ENCODE measurements at places on chromosomes 16 and 17. TPM values are rescaled to one million over a fixed set of nuclear protein-coding genes. Genes with fewer than 3 reads are reported as not detected.

ALOX12B gene
- total RNA-seq = not detected

MPV17L gene
- 0.34 TPM for total RNA-seq

TNFRSF13B gene
- total RNA-seq = not detected

SLC52A1 gene
- not detected for total RNA-seq

SKAP1 gene
- total RNA-seq = not detected

CACNA1G gene
- total RNA-seq = 2.2 TPM

CPHXL2 gene
- not detected for total RNA-seq

CHST6 gene
- total RNA-seq = 4.0 TPM

KRT28 gene
- total RNA-seq = not detected

MYH1 gene
- not detected for total RNA-seq

CRYBA1 gene
- total RNA-seq = 2.7 TPM

NETO2 gene
- total RNA-seq = 26.3 TPM

BLTP2 gene
- total RNA-seq = 181 TPM

SLX4 gene
- 14.1 TPM for total RNA-seq

OR1A1 gene
- total RNA-seq = not detected

DNA sequence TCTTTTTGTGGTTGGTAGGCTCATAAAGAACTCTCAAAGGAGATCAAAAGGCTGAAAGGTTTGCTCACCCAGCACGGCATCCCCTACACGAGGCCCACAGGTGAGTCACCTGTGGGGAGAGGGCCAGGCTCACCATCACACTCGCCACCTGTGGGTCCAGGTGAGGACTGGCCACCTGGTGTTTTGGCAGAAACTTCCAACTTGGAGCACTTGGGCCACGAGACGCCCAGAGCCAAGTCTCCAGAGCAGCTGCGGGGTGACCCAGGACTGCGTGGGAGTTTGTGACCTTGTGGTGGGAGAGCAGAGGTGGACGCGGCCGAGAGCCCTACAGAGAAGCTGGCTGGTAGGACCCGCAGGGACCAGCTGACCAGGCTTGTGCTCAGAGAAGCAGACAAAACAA is 11.1 kb downstream of the GNPTG start:
- no peak for DNase-seq

DNA sequence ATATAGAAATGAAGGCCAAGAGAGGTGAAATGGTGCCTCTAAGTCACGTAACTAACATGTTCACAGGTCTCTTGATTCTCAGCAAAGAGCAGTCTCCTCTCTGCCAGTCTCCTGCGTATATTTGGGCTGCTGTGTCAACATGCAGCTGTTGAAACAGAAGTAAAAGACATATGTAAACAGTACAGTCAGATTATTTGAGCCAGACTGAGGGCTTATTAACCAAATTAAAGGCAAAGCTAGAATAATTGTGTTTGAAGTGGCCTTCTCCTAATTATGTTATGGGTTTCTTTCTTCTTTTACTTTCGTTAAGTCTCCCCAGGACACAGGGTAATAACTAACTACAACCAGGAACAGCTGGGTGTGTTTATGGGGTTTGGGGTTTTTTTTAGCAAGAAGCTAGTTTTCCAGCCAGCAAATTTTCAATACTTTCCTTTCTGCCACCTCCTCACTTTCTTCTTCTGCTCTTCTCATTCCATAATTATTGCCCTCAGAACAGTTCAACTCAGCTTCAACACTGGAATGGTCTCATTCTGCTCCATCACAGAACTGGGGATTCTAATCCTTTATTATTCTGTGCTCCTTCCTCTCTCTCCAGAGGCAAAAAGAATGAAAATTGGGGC is 18.4 kb downstream of the G6PC1 start:
- no peak for DNase-seq

DNA sequence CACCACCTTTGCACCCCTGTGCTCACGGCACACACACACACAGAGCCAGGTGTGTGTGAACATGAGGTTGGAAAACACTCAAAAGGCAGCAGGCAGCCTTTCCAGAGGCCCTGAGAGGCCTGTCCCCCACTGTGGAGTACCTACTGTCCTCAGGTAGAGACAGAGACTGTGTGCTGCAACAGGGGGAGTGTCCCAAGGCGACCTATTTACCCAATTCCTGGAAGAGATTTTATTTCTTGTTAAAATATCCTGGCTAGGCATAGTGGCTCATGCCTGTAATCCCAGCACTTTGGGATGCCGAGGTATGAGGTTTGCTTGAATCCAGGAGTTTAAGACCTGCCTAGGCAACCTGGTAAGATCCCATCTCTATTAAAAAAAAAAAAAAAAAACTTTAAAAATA is 108.5 kb downstream of the COPRS start:
- no peak for DNase-seq

GRCh38 chr16:69031877-69032301 is 73.6 kb upstream of the HAS3 start:
- DNase-seq = no peak

DNA sequence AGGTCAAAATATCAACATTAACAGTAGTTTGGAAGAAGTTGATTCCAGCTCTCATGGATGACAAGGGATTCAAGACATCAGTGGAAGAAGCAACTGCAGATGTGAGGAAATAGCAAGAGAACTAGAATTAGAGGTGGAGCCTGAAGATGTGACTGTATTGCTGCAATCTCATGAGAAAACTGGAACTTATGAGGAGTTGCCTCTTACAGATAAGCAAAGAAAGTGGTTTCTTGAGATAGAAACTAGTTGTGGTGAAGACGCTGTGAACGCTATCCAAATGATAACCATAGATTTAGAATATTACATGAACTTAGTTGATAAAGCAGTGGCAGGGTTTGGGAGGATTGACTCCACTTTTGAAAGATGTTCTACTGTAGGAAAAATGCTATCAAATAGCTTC is 67.8 kb downstream of the GOSR1 start:
- DNase-seq = no peak

DNA sequence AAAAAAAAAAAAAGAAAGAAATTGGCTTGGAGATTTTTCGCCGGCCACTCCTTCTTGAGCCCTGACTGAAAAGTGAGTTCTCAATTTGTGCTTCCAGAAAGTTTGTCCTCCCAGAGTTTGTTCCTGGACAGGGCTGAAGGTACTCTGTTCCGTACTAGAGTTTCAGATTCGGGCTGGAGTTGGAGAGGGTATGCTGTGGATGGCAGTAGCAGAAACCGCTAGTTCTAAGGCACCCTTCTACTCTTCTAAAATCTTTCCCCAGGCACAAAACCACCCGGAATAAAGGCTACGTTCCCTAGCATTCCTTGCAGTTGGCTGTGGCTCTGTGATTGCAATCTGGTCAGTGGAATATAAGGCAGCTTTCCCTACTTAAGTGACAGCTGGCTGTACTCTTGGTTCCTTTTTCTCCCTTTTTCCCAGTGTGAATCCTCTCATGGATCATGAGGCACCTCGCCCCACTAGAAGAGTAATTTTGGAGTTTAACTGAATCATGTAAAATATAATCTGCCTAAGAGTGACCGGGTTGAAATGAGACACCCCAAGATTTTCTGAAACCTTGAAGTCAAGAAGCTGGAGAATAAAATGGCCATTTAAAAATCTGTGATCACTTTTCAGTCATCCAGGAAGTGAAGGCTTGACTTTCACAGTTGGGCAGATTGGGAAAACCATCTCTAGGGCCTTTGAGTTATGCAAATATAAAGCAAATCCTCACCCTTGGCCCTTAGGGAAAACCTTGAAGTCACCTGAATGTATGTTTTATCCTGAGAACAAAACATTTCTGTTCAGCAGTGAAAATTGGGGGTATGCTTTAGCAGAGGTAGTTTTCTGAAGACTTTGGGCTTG is 901 bp upstream of the HEATR6 start:
- no peak for DNase-seq

- DNase-seq = no peak
Observed at GRCh38 chr16:61435346-61435745, 600.9 kb downstream of the CDH8 start.

DNA sequence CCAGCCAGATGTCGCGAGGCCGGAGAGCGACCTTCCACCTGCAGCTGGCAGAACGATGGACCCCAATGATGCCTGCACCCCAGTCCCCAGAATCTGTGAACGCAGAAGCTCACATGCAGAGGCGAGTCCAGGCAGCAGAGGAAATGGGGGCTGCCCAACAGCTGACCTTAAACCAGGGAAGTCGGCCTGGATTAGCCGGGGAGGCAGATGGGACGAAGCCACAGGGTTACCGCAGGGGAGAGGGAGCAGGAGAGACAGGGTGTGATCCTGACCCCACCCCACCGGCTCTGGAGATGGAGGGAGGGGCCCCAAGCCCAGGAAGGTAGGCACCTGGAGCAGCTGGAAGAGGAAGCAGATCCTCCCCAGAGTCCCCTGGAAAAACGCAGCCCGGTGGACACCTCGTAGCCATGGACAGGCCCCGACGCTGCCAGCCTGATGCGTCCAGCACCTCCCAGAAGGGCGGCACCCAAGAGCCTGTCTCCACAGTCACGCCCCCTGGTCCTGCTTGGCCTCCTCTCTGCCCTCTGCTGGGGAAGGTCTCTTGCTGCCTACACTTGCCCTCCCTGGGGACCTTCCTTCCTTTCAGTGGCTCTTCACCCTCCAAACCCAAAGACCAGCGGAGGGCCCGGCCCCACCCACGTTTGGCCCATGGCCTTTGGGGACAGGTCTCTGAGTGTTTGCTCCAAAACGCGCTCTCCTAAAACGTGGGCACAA is 37.3 kb downstream of the PIEZO1 start:
- no peak for DNase-seq

- no peak for DNase-seq
Observed at GRCh38 chr16:12536412-12536746, 267.3 kb downstream of the CPPED1 start.

- DNase-seq = no peak
Observed at GRCh38 chr17:74027444-74027843, 176.0 kb upstream of the RPL38 start.

- DNase-seq = no peak
Observed at GRCh38 chr17:11493936-11494335, 104.3 kb upstream of the DNAH9 start.

- no peak for DNase-seq
Observed at GRCh38 chr17:76275382-76276068, 10.4 kb downstream of the UBALD2 start.

GRCh38 chr16:73212431-73212830 is 164.5 kb upstream of the ZFHX3 start:
- DNase-seq = no peak

GRCh38 chr17:80726558-80727408 is 182.1 kb downstream of the RPTOR start:
- DNase-seq = no peak

GRCh38 chr17:36824678-36825101 is 112.6 kb upstream of the LHX1 start:
- DNase-seq = no peak

- no peak for DNase-seq
Observed at GRCh38 chr17:60604686-60605334, 4.8 kb downstream of the PPM1D start.

DNA sequence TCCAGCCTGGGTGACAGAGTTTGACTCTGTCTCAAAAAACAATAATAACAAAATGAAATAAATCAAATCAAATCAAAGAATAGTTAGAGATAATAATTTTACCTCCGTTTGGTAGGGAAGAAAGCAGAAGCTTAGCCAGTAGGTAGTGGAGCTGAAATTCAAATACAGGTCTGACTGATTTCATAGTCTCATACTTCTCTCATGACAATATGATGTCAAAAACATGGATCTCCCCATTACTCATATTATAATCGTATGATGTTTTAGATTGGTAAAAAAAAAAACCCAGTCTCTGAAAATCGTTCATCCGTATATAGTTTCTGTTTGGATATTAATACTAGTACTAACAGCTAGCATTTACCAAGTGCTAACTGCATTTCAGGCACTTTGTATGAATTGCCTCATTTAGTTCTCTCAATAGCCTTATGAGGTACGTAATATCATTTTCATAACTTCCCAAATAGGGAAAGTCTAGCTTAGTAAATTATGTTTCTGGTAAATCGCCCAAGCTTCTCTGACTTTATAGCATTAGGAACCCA is 48.7 kb downstream of the CDH8 start:
- no peak for DNase-seq

- DNase-seq = no peak
Observed at GRCh38 chr16:70419384-70420327, 19.2 kb downstream of the ST3GAL2 start.

GRCh38 chr17:17413821-17414220 is 63.0 kb upstream of the MED9 start:
- no peak for DNase-seq

- no peak for DNase-seq
Observed at GRCh38 chr16:68762996-68763756, 26.1 kb downstream of the CDH1 start.

DNA sequence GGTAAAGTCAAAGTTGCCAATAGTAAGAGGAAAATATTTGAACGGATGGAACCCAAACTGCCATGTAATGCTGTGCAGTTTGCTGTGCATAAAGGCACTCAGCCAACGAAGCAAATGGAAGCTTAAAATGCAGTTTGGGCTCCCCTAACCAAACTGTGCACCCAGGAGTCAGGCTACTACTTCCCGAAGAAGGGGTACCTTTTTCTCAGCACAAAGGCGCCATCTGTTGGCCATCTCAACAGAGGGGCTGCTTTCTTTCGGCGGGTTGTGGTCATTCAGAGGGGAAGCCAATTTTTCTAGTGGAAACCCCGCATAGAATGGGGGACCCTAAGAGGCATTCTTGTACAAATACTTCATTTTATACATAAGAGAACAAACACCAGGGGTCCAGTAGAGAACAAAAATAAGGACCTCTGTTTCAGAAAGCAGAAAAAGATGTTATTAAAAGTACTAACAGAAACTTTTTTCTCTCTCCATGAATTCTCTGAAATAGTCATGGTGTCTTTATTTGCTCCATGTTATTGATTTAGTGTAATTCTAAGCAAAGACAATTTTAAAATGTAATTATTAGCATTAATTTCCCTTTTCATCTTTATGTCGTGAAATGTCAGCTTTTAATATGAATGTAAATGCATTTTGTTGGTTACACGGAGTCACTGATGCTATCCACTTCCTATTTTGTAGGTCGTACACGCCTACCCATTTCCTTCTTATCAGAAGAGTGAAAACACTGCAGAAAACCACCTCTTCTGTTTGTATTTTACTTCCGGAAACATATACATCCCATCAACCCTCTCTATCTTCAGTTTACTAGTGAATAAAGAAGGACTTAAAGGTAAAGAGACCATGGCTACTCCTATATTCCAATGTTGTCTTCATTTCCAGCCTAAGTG is 453.3 kb downstream of the KCNJ2 start:
- DNase-seq = peak; percentile 77

GRCh38 chr16:82881516-82881915 is 254.7 kb downstream of the CDH13 start:
- DNase-seq = no peak
